Esophagus mucosa (tissue), 1 donor: ENCODE measurements at places on chromosomes 2 and 18.
A peak's percentile ranks its signal among the peaks of the same experiment; 100 is the strongest.

GRCh38 chr2:3195641-3196476 is 181.8 kb downstream of the EIPR1 start:
- ATAC-seq, result no peak

DNA sequence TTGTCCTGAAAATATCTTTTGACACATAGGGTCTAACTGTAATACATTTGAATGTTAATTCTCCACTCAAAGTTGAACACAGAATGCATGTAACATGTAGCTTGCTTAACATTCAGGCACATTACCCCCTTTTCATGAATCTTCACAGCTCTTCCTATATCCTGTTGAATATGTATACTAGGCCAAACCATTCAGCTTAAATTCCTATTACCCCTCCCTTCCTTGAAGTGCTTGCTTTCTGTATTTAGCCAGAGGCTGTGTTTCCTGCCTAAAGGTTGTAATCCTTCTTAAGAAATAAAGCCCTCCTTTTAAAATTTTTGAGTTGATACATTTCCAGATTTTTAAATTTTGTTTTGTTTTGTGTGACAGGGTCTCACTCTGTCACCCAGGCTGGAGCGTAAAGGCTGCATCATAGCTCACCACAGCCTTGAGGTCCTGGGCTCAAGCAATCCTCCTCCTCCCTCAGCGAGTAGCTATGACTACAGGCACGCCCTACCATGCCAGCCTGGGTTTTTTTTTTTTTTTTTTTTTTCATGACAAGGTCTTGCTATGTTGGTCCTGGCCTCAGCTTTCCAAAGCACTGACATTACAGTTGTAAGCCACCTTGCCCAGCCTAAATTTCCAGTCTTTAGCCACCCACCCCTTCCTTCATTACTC is 357.6 kb downstream of the DSC3 start:
- ATAC-seq, result no peak

- no peak for ATAC-seq
Measured at GRCh38 chr2:103174711-103175110, 412.9 kb downstream of the TMEM182 start.

GRCh38 chr2:40418614-40419363 is 33.1 kb downstream of the SLC8A1 start:
- ATAC-seq, result no peak

DNA sequence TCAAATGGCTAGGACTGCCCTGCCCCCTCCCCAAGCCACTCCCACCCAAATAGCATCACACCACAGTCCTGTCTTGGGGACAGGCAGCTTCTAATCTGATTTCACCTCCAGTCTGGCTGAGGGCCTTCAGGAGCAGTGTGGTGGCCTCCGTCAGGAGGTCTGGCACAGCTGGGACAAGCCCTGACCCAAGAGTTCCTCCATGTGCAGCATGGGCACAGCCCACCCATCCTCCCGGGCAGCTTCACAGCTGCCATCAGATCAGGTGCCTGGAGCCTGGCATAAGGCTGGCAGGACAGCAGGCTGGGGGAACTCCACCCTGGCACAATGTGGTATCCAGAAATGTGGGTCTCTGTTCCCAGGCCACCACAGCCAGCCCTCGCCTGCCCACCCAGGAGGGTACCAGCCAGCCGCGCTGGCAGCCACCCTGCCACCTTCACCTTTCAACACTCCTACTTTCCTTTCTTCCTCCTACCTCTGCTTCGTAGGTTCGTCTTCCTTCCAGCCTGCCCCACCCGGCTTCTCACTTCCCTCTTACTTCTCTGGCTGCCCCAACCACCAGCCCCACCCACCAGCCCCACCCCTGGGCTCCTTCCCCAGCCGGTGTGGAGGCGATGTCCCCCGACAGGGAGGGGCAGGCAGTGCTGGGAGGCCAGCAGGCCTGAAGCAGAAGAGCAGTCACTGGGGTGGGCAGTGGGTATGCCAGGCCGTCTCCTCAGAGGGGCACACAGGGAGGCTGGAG is at the start of gene CAPG:
Gene CAPG (minus strand): TSS at position 522 of the 739 bp plus-strand sequence. CDS start 8,221 bp downstream, outside the sequence.
- ATAC-seq, result peak; percentile 77

DNA sequence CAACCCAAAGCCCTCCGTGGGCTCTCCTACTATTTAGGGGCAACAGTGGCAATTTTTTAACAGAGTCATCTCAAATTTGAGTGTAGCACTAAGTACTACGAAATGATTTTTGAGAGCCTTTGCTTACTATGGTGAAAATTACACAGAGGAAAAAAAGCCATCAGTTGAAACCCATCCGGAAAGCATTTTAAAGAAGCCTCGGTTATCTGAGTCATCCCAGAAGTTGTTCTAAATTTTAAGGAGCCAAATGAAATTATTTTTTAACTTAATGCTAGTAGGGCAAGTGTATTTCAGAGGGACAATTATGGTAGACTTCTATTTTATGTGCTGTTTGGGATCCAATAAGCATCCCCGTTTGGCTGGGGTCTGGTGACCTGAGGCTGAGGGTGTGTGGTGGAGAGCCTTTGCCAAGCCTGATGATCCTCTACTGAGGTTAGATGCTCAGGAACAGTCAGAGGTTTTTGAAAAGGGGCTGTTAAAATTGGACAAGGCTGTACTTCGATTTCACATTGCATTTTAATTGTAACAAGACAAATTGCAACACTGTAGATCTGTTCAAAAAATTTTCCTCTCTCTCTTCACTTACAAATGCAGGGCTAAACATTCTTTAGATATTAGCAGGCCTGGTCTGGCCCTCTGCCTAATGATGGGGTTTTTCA is 47.0 kb downstream of the RAPGEF4 start:
- no peak for ATAC-seq

DNA sequence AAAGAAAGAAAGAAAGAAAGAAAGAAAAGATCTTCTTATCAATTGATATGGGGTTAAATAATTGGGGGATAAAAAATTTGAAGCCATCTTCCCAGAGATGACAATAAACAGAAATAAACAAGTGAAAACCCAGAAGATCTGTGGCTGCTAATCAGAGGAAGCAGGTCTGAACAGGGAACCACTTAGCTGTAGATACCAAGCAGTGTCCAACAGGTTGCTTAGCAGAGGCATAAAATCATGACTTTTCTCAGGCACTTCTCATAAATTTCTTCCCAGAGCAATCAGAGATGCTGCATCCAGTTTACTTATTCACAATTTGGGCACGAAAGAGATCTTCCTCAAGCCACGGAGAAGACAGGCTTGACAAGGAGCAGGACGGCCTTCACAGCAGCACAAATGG is 5.7 kb upstream of the LPIN1 start:
- no peak for ATAC-seq

- no peak for ATAC-seq
Measured at GRCh38 chr18:11487390-11487789, 122.0 kb upstream of the SLC35G4 start.

DNA sequence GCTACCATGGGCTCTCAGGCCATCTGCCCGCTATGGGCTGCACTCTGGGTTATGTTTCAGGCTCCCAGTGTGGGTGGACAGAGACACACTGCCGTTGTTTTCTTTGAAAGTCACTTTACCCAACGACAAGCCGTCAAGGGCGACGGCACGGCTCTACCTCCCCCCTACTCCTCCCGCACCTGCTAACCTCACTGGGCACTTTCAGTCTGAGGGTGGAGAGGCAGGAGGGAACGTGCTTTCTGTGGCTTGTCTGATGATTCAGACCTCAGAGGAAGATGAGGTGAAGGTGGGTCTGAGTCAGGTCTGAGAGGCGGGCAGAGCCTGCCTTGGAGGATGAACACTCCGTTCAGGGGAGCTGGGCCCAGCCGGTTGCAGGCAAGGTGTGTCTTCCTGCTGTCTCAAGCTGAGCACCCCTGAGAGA is 147.6 kb upstream of the HDAC4 start:
- peak; percentile 95 for ATAC-seq

DNA sequence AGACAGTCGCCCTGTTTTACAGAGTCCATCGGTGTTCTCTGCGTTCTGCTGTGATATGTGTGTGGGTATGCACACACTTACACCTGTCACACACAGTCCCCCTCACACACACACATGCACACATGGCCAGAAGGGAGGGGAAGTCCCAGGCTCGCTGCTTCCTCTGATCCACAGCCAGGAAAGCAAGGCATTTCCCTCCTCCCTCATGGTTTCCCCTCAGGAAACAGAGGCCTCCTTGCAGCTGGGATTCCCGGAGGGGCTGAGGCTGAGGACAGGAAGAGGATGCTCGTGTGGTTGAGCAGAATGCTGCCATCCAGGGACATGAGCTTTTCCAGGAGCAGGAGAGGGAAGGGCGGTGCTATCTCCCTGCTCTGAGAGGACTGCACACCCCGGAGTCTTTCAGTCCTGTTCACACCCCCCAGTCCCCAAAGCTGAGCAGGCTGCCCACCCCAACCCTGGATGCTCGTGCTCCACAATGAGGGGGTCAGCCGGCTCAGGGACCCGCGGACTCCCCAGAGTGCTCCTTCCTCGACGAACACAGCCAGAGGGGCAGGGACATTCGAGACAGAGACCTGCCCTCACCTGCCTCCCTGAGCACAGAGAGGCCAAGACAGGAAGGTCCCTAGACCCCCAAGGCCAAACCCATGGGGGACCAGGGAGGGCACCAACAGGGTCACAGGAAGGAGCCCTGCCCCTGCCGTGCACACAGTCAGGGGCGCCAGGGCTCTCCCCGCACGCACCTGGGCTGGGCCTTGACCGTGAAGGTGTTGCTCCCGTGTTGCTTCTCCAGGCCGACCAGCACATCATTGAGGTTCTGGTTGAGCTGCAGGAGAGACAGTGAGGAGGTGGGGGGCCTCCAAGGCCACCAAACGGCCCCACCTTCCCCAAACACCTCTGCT is 45.3 kb downstream of the BIN1 start:
- ATAC-seq, result no peak

DNA sequence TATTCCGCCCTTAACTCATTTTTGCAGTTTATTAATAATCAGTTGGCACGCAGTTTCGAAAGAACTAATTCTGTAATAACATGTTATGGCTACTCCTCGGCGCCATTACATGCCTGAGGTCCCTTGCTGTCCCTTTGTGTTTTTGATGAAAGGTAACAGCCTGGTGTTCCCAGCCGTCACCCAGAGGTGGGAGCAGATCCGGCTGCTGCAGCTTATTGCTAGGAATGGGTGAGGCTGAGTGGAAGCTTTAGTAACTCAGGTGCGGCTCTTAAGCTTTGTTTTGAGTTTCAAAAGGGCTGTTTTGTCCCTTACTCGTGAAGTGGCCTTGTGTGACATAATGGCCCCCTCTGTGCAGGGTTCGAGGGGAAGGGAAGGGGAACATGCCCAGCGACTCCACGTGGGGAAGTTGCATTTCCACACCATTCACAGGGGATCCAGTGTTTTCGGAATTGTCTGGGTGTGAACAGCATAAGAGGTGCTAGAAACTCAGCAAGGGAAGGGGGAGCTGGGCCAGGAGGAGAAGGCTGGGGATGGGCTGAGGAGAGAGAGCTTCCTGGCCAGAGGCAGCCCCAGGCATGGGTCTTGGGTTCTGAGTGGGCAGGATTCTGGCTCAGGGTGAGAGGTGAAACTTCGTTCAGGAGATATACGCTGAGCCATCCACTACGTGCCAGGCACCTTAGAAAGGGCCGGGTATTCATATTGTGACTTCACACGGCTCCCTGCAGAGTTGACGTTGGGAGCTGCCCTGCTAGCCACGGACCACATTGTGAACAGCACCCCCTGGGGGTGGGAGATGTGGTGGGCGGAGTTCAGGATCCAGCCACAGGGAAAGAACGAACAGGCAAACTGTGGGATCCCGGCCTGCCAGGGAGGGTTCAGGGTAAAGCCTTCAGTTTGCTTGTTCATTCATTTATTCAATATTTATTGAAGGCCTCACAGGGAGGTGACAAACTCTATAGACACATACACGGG is 84.4 kb downstream of the TGOLN2 start:
- no peak for ATAC-seq
